Occipital lobe (tissue), 3 donors: ENCODE measurements at places on chromosomes 16 and 17.

- DNase-seq = no peak
These were observed 20.5 kb upstream of the GPR139 start for GRCh38 chr16:20094157-20094556.

- DNase-seq = no peak
These were observed 23.0 kb downstream of the KNOP1 start for GRCh38 chr16:19694989-19695388.

GRCh38 chr16:72211110-72211509, 39.2 kb upstream of the PMFBP1 start:
- DNase-seq = no peak

GRCh38 chr16:12195296-12195695, 218.8 kb downstream of the SNX29 start:
- no peak for DNase-seq

DNA sequence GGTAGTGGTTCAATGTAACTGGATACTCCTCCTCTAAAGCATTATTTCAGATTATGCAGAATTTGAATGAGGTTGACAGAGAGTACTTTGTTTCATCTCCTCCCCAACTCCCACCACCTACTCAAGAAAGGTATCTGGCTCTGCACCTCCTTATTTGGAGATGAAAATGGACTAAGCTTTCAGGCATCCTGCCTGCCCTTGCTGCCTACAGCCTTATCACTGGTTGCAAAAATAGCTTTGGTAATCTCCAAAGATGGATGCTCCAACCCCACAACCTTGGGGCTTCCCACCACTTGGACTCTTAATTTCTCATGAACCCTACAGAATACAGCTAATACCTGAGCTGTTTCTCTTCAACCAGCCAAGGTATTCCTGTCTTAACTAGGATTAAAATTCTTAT, 45.3 kb upstream of the CORO6 start:
- DNase-seq = no peak

- no peak for DNase-seq
These were observed 13.5 kb upstream of the CBX4 start for GRCh38 chr17:79852748-79853147.

- no peak for DNase-seq
These were observed 584.9 kb downstream of the CDH13 start for GRCh38 chr16:83211711-83212110.

DNA sequence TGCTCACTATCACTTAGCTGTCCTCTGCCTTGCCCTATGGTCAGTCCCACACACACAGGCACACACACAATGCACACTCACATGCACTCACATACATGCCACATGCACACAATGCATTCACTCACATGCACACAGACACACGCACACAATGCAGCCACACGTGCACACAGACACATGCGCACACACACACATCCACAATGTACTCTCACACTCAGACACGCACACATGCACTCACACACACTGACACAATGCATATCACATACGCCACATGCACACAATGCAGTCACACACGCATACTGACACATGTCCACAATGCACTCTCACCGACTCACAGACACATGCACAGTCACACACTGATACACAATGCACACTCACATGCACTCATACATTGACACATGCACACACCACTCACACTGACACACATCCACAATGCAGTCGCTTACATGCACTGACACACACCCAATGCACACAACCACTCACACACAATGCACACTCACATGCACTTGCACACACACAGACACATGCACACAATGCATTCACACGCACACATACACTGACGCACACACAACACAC, 99.7 kb downstream of the ENGASE start:
- no peak for DNase-seq

GRCh38 chr17:4551141-4551540, 4.0 kb downstream of the MYBBP1A start:
- no peak for DNase-seq

DNA sequence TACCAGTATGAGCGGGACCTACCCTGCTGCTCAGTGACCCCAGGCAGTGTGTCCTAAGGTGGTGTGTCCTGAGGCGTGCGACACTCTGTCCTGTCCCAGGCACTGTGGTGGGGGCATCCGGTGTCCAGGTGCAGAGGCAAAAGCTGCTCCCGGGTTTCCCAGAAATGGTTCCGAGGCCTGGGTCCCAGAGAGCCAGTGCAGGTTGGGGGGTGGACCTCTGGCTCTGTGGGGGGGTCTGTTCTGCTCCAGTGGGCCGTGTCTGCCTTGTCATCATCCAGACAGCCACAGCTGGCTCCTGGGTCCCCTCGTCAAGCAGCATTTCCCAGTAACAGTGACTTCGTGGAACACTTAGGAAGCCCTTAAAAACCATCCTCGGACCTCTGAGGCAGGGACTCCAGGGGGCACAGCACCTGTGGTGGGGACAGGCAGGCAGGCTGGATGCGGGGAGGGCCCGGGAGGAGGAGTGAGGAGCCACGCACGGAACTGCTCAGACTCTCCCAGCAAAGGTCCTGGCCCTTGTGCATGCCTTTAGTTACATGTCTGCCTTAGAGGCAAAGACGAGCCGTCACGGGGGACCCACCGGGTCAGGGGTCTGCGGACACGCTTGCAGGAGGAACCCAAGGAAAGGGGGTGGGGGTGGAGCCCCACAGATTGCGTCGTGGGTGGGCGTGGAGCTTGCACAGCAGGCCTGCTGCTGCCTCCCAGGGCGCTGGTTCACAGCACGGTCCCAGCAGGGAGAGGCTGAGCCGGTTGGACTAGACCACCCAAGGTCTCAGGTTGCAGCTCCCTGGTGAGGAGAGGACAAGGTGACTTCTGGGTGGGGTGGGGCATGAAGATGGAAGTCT, 5.6 kb downstream of the SLC16A3 start:
- no peak for DNase-seq
